ENCODE measurements at places on chromosomes 1 and 21.

DNA sequence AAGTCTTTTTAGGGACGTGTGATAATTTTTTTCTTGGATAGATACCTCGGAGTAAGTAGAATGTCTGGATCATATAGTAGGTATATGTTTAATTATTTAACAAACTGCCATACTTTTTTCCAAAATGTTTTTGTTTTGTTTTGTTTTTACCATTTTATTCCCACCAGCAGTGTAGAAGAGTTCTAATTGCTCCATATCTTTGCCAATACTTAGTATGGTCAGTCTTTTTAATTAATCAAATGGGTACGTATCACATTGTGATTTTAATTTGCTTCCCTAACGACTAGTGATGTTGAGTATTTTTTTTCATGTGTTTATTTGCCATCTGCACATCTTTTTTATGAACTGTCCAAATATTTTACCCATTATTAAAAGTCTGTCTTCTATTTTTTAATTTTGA lies 23.6 kb upstream of the KCNJ6 start:
- no peak for DNase-seq

GRCh38 chr21:35344582-35344981 lies 295.5 kb upstream of the RUNX1 start:
- no peak for DNase-seq

GRCh38 chr1:220770245-220770913 lies 16.3 kb upstream of the MTARC1 start:
- no peak for DNase-seq

DNA sequence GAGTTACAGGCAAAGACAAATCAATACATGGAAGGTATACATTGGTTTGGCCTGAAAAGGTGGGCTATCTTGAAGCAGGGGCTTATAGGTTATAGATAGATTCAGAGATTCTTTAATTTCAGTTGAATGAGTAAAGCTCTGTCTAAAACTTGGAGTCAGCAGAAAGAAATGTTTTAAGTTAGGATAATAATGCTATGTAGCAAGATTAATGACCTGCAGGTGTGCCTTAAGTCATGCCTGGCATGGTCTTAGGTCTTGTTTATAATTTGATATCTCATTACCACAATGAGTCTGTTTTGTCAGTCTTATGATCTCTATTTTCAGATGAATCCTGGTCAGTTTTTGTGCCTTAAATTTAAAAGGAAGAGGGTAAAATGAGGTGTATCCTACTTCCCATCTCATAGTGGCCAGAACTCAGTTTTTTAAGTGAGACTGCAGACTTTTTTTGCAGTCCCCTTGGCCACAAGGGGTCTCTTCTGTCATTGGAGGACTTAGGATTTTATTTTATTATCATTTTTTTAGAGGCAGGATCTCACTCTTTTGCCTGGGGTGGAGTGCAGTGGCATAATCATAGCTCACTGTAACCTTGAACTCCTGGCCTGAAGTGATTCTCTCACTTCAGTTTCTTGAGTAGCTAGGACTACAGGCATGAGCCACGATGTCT lies 21.3 kb upstream of the PGBD2 start:
- DNase-seq: no peak

DNA sequence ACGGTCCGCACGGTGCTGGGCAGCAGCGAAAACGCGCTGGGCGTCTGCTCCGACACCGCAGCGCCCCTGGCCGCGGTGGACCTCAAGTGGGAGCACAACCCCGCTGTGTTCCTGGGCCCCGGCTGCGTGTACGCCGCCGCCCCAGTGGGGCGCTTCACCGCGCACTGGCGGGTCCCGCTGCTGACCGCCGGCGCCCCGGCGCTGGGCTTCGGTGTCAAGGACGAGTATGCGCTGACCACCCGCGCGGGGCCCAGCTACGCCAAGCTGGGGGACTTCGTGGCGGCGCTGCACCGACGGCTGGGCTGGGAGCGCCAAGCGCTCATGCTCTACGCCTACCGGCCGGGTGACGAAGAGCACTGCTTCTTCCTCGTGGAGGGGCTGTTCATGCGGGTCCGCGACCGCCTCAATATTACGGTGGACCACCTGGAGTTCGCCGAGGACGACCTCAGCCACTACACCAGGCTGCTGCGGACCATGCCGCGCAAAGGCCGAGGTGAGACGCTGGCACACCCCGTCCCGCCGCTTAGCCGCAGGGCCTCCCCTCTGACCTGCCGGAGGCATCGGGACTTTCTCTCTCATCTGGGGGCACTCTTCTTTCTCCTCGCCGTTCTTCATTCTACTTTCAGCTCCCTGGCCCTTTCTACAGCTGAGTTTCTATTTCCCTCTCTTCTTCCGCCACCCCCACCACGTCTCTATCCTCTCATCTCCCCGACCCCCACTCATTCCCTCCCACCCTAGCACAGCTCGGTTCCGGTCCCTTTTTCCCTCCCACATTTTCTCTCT lies 1.0 kb downstream of the NPR1 start:
- DNase-seq: no peak

DNA sequence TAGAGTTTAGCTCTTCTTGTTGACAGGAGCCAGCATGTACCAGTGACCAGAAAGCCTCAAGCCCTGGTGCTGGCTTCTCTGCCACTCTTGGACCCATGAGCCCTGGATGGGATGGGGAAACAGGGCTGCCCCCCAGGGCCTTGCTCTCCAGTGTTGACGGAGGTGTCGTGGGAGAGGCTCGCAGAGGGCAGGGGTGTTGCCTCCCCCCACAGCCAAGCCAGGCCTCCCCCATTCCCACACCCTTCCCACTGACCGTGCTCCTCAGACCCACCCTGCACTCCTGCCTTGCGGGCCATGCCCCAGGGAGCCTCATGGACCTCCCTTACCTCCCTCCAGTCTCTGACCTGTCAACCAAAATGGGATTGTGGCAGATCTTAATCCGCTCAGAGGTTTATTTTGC lies 123.8 kb upstream of the COL6A1 start:
- no peak for DNase-seq

GRCh38 chr1:44405798-44406736 lies 1.0 kb downstream of the RNF220 start:
- DNase-seq: peak; percentile 11

- DNase-seq: no peak
Observed at GRCh38 chr1:229059671-229060539, 211.0 kb upstream of the RAB4A start.

- DNase-seq: no peak
Observed at GRCh38 chr1:67791261-67791660, 42.0 kb downstream of the GNG12 start.

DNA sequence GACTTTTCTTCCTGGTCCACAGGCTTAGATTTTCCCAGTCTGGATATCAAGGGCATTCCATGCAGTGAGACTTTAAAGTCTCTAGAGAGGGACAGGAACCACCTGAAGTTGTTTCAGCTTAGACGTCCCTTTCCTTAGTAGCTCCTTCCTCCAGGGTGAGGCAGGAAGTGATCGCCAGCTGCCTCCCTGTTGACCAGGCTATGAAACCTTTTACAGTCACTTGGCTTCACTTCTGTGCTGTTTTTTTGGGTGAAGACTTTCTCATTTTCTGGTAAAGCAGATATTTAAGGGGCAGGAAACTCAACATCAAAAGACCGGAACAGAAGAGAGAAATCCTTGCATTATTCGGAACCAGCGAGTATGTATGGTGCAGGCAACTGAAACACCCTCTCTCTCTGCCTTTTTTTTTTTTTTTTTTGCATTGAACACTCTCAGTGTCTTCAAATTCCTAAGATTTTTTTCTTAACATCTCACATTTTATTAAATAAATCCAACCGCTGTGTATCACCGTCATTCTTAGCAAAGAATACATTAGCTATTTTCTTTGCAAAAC lies 234.6 kb upstream of the IRF2BP2 start:
- DNase-seq: no peak

GRCh38 chr1:92936865-92937264 lies 24.4 kb downstream of the DIPK1A start:
- no peak for DNase-seq

DNA sequence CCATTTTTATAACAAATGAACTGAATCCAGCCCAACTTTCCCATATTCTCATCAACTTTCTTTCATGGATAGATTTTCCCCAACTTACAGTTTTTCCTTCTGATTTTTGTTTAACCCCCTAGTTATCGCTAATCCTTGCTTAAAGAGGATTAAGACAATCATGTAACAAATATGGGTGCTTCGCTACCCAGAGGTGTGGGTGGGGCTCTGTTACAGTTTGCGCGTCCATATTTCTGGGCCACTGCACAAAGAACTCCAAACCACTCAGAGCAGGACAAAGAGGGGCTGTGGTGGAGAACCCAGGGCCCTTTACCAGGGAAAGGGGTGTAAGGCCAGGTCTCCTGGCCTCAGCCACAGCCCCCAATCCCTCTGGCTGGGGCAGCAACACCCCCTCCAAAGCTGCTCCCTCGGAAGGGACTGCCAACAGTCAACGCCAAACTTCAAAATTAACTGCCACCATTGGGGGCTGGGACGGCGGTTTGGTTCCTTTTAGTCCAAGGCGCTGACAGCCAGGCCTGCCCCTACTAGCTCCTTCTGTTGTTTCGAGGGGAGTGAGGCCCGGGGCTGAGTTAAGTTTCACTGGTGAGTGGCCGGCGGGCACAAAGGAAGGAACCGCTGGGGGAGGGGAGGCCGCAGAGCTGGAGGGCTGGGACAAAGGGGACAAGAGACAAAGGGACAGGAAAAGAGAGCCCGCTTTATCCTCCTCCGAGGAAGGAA lies 27.9 kb downstream of the SSBP3 start:
- DNase-seq: no peak

DNA sequence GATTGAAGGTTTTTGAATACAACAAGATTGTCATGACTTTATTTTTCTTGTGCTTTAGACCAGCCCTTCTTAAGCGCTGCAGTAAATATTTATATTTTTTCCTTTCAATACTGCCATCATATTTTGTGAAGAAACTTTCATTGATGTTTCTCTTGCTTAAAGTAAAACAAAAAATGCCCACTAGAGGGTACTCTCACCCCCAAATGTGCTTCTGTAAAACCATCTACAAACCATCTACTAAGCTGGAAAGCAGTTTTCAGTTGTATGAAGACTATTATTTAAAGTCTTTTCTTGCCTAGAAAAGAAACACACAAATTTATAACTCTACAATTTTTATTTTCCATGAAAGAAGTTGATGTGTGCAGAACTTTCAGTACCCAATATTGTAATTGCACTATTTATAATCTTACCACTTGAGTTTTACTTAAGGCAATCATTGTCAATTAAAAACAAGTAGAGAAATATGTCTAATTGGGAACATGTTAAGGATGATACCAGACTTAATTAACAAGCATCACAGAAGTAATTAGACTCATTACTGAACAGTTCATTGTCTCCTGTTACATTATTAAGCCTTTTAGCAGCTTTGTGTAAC lies 10.7 kb downstream of the LEPR start:
- peak; percentile 45 for DNase-seq

DNA sequence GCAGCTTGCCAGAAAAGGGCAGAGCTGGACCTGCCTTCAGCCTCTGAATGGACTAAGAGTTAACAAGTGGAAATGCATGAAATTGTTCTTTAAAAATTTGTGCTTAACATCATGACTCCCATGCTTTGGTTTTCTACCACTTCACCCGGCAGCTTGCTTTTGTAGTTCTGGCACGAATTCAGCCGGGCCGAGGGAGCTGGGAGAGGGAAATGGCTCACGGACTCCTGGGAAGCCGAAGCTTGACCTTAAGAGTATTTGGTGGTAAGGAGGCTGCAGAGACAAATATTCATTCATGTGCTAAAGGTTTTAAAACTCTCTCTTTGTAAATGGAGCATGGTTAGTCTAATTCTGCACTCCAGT lies 17.2 kb upstream of the GFI1 start:
- DNase-seq: no peak

- DNase-seq: peak; percentile 90
Observed at GRCh38 chr21:34544032-34544496, 32.1 kb upstream of the KCNE1 start.

- no peak for DNase-seq
Observed at GRCh38 chr1:55073187-55073916, 34.0 kb downstream of the PCSK9 start.

DNA sequence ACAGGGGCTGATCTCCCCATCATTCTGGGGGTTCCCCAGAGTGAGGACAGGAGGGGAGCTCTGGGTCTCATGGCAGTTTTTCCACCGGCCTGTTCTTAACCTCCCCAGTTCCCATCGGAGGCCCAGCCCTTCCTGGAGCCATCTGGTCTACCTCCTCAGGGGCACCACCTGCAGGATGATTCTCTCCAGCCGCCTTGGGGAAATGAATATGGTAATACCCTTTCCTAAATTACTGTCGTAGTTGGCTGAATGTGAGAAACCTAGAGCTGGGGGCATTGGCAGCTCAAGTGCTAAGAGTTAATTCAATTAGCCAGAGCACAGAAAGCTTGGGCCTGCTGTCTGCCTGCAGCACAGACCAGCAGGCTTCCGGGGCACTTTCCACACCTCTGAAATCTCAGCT lies 64.9 kb downstream of the TAS1R2 start:
- DNase-seq: no peak

- no peak for DNase-seq
Observed at GRCh38 chr21:16913010-16913409, 599.8 kb upstream of the CXADR start.

DNA sequence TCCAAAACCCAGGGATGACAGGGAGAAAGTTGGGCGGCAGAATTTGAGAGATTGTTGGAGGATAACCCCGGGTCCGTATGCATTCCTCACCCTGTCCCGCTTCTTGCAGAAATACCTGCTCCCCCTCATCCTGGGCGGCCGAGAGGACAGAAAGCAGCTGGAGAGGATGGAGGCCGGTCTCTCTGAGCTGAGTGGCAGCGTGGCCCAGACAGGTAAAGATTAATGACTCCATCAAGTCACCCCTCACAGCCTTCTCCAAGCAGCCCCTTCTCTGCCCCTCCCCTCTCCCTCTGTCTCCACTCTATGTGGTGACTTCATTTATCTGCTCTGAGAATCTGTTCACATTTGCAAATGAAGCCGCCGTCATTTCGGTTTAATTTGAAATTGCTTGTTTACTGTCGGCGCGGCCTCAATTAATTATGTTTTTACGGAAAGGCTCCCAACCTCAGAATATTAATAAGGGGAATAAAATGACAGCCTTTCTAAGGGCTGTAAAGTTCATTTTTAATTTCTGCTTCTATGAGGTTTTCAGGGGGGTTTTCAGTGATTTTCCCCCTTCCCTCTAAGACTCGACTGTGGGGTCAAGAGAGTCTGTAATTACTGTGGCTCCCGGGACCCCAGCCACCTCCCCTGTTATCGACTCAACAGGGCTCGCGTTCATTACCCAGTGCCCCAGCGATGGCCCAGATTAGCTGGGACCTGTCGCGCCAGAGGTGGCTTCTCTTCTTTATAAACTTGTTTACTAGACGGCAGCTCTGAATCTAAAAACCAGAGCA lies 148.3 kb downstream of the PEX14 start:
- no peak for DNase-seq

- no peak for DNase-seq
Observed at GRCh38 chr1:211495584-211495983, 3.6 kb upstream of the RD3 start.
